ENCODE measurements at places on chromosomes 12 and 14.

- DNase-seq = peak; percentile 41
Measured at GRCh38 chr14:70086685-70087379, 101.9 kb downstream of the SLC8A3 start.

GRCh38 chr12:112488257-112488876, 69.6 kb downstream of the PTPN11 start:
- no peak for DNase-seq

DNA sequence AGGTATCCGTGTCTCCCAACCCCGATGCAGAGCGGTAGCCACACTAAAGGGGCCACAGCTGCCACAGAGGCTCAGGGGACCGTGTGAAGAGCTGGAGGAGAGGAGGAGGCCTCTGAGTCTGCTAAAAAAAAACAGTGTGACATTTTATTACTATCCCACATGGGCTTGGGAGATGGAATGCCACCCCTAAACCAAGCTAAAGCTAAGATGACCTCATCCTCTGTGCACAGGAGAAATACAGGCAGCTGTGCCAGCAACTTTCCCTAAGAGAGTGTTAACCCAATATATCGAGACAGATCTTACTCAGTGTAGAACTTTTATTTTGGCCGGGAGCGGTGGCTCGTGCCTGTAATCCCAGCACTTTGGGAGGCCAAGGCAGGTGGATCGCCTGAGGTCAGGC, 18.0 kb downstream of the BCL2L14 start:
- DNase-seq = no peak

GRCh38 chr12:31922341-31923062, 36.7 kb upstream of the RESF1 start:
- DNase-seq = no peak

GRCh38 chr14:81638656-81639280, 105.1 kb upstream of the SEL1L start:
- no peak for DNase-seq

GRCh38 chr14:68469208-68469713, 323.6 kb downstream of the ZFP36L1 start:
- DNase-seq = no peak

- no peak for DNase-seq
Measured at GRCh38 chr12:386651-387050, 2.5 kb downstream of the KDM5A start.

- no peak for DNase-seq
Measured at GRCh38 chr12:125071456-125071855, 6.2 kb downstream of the AACS start.

GRCh38 chr14:55265197-55265596, 6.0 kb upstream of the FBXO34 start:
- DNase-seq = no peak

GRCh38 chr14:34437729-34438080, 24.3 kb downstream of the SPTSSA start:
- no peak for DNase-seq

GRCh38 chr14:103746701-103747100, 31.1 kb downstream of the ZFYVE21 start:
- DNase-seq = no peak

GRCh38 chr12:6205144-6205539, 4.9 kb downstream of the CD9 start:
- no peak for DNase-seq

DNA sequence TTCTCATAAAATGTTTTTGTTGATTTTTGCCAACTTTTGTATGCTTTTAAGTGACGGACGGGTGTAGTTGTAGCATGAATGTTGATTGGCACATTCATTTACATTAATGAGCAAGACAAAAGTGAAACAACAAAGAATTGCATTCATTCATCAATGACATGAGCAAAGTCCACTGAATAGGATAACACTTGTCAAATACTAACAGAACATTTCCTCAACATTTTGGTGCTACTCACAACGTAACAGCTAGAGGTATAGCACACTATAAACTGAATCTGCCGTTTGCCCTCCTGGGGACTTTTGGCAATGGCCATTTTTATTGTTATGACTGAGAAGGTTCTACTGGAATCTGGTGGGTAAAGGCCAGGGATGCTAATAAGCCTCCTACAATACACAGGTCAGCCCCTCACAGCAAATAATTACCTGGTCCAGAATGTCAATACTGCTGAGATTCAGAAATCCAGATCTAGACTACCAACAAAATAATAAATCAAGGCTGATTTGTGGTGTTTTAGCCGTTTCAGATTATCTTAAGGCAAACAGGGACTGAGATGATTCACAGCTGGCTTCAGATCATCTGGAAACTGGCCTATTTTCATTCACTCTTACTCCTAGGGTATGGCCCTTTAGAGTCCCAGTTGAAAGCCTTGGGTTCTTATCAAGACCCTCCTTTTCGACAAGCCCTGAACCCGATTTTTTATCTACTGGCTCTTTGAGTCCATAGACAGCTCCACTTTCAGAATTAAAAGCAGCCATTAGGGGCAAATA, 22.5 kb upstream of the CDKN3 start:
- no peak for DNase-seq

All from NCI-H1092 treated with DMSO at 0.1 percent for 48 hours (cell line).